Activated CD8-positive, alpha-beta memory T cell treated with anti-CD3 and anti-CD28 coated beads for 1 hour (primary cell): ENCODE measurements at places on chromosomes 11 and 22.

DNA sequence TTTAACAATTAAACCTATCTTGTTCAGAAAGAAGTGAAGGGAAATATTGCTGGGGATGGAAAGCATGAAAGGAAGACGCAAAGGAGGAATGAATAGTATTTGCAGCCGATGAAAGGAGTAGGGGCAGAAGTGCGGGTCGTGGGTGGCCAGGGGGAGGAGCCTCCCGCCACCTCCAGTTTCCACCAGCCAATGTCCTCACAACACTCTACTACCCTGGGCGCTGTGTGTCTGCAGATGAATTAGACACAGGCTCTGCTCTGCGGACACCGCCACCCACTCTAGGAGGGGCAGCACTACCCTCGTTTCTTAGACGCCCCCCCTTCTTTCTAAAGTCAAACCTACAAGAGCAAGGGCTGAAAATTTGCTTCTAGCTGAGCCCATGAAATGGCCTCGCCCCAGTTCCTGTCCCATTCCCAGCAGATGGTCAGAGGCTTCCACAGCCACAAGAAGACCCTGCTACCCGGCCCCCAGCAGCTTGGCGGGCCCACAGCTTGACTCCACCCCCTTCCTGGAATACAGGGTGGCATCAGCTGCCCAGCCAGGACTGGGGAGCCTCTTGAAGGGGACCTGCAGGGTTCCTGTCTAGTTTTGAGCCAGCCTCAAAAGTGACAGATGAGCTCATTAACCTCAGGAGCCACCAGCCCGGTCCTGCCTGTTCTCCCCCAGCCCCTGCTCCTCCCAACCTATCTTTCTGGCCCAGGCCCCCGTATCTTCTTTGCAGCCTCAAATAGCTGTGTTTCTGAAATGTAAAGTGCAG, 268.1 kb downstream of the BUD13 start:
- no peak for DNase-seq

GRCh38 chr22:50129121-50129736, 39.4 kb downstream of the MOV10L1 start:
- DNase-seq = no peak

DNA sequence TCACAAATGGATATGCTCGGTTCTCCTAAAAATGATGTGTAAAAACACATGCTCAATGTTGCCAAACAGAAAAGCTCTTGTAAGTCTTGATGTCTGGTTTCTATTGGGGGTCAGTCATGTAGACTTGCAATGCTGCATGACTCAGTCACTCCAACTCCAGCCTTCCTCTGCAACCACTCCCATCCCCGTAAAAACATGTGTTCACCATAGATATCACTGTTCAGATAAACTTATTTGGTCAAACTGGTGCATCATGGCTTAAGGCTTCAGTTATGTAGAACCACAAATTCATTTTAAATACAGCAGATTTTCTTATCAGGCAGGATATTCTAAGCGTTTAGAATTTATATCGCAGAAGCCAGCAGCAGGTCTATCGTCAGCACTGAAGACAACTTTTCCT, 298.4 kb upstream of the LUZP2 start:
- DNase-seq = no peak

DNA sequence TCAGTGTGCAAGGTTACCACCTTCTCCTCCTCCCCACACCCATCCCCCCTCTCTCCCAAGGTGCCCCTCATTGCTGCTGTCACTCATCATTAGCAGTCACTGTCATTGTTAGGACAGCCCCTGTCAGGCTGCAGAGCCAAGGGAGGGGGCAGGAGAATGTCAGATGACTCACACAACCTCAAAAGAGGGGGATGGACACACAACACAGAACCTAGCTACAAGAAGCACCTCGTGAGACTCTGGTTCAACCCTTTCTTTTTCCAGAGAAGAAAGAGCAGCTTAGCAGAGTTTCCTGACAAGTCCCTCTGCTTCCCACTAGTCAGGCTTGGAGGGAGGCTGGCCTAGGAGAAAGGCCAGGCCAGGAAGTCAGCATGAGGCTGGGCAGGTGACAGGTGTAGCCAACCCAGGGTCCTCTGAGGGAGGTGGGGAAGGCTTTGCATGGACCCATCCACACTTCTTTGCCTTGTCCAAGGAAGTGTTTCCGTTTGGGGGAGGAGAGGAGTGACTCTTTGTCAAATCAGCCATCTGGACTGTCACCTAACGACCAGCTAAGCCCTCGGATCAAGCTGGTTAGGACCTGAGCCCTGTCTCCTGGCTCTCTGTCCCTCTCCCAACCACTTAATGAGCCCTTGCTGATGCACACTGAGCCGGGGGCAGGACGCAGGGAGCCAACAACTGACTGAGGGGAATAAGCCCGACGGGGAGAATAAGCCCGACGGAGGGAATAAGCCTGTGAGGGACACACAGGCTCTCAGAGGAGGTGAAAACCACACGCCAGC, 18.3 kb downstream of the ADORA2A start:
- no peak for DNase-seq

GRCh38 chr11:96267496-96268032, 75.4 kb downstream of the MAML2 start:
- DNase-seq = no peak

GRCh38 chr11:102287964-102288724, 29.1 kb upstream of the BIRC3 start:
- DNase-seq = no peak

DNA sequence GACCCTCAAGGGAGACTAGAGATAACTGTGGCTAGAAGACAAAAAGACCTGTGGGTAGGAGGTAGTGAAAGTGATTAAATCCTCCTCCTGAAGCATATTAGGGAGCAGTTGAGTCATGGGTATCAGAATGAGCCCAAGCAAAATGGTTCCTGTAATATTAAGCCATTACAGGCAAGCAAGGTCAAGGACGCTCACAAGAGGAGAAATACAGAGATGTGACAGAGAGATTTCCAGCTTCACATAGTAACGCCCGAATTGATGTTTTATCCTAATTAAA, 77.7 kb downstream of the FAM76B start:
- no peak for DNase-seq

GRCh38 chr11:90187839-90188238, 35.0 kb downstream of the CHORDC1 start:
- no peak for DNase-seq

DNA sequence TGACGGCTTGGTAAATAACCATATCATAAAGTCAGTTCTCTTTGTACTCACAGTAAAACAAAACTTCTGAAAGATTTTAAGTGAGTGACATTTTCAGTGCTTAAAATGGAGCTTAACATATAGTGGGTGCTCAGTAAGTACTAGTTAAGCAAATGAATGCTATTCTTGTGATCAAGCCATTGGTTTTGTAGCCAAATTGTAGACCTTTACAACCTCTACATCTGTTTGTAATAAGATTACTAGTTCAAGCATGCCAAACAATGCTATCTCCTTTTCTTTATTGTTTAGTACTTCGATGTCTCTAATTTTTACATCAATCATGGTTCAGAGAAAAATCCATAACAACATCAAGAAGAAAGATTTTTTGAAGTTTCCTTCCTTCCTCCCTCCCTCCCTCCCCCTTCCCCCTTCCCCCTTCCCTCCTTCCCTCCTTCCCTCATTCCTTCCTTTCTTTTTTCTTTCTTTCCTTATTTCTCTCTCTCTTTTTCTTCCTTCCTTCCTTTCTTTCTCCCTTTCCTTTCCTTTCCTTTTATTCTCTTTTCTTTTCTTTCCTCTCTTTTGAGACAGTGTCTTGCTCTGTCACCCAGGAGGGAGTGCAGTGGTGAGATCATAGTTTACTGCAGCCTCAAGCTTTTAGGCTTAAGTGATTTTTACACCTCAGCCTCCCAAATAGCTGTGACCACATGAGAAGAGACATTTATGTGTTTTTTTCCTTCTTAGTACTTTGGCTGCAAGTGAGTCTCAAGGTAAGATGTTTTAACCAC, 5.7 kb upstream of the OR51B4 start:
- DNase-seq = no peak

DNA sequence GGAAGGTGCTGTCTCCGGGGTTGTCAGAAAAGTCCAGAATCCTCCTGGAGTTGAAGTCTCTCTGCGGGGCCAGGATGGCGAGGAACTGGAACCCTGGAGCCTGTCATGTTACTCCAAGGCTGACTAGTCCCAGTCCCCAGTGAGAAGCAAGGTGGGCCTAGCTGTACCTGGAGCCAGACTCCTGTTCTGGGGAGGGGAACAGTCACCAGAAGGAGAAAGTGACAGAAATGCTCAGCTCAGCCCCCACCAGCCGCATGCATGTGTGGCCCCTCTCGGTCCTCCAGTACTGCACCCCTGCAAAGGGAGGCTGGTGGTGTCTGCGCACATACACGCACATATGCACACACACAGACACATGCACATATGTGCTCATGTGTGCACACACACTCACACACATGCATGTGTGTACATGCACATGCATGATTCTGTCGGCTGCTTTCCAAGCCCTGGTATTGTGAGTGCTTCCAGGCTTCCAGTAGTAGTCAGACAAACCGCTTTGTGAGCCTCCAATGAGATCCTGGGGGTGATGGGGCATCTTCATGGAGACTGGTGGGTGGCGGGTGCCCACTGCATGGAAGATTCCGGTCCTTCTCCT, 54.3 kb downstream of the RTL6 start:
- no peak for DNase-seq

GRCh38 chr11:126336671-126337101, 18.8 kb upstream of the ST3GAL4 start:
- DNase-seq = no peak

GRCh38 chr11:24253237-24253760, 243.6 kb upstream of the LUZP2 start:
- DNase-seq = no peak

DNA sequence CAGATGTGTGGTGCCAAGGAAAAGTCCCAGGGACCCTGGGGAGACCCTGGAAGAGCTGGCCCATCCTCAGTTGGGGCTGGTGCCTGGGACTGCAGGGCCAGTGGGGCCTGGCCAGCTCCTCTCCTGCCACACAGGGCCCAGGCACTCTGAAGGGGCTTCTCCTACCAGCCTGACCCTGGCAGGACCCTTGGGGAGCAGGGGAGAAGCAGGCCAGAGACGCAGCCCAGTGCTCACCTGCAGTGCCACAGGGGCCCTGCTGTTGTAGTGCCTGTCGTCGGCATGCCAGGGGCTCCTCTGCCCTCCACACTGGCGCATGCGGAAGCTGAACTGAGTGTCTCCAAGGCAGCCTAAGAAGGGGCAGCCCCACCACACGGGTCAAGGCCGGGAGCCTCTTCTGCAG, 9.1 kb downstream of the DENND6B start:
- DNase-seq = no peak

GRCh38 chr11:110901441-110901840, 189.2 kb upstream of the ARHGAP20 start:
- DNase-seq = no peak

- no peak for DNase-seq
Measured at GRCh38 chr11:125455851-125456250, 40.2 kb downstream of the FEZ1 start.

DNA sequence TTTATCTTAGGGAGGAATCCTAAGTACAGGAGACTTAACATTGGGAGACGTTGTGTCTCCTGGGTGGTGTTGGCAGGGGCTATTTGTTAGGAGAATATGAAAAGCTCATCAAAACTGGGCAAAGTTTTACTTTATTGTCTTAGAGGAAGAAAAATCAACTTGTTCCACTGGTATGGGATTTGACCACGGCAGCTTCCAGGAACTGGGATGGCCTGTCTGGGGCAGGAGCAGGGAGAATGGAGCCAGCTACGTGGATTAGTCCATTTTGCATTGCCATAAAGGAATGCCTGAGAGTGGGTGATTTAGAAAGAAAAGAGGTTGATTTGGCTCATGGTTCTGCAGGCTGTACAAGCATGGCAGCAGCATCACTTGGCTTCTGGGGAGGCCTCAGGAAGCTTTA, 198.4 kb downstream of the ADAMTS15 start:
- DNase-seq = no peak

DNA sequence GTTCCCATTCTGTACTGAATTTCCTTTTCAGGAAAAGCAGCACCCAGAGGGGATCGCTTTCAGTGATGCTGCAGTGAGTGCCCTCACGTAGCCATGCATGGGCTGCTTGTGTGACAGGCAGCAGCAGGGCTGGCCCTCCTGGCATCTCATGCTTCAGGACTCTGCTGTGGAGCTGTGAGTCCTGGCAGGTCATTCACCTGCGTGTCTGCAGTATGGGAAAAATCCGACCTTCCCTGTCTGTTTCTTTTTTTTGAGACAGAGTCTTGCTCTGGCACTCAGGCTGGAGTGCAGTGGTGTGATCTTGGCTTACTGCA, 13.4 kb downstream of the GLB1L2 start:
- no peak for DNase-seq

DNA sequence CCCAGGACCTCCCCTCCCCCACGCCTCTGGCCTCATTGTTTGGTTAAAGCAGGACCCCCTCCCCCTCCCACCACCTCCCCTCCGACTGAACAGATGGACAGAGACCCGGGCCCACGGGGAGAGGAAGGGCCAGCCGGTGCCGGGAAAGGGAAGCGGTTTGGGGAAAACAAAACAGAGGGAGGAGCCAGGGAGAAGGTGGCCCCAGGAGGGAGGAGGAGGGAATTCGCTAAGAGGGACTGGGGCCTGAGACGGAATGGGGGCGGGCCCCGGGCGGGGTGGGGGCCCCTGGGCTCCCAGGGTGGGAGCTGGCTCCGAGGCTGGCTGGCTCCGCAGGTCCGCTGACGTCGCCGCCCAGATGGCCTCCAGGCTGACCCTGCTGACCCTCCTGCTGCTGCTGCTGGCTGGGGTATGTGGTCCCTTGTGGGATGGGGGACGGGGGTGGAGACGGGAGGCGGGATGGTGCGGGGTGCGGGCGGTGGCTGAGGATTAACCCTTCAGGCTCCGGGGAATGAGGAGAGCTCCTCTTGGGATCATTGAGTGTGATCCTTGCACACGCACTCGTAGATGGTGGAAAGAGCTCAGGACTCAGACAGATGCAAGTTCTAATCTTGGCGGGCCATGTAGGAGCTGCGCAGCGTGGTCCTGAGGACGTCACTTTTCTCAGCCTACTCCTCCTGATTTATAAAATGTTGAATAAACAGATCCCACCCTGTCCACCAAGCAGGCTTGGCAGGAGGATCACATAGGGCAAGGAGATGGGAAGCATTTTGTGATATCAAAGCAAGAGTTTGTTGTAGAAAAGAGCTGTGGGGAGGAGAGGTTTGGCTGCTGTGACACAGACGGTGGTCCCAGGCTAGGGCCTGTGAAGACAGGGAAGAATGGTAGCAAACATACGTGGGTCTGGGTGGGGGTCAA, 688 bp downstream of the SERPING1 start:
- no peak for DNase-seq

DNA sequence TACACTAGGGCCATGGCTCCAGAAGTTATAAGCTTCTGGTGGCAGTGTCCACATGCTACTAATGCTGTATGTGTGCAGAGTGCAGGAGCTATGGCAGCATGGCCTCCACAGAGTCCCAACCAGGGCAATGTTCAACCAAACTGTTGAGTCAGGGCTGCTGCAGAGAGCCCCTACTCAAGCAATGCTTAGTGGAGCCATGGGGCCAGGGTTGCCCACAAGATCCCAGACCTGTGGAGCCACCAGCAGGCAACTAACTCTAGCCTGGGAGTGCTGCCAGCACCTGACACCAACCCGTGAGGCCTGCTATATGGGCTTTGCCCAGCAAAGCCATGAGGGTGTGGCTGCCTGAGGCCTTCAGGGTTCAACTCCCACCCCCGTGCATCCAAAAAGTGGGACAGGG, 655.2 kb downstream of the TBC1D22A start:
- no peak for DNase-seq

- no peak for DNase-seq
Measured at GRCh38 chr11:7186190-7186589, 65.5 kb upstream of the SYT9 start.
